ENCODE measurements at places on chromosomes 6 and 20.

- DNase-seq, result no peak
Observed at GRCh38 chr6:134235937-134236751, 81.8 kb downstream of the SGK1 start.

DNA sequence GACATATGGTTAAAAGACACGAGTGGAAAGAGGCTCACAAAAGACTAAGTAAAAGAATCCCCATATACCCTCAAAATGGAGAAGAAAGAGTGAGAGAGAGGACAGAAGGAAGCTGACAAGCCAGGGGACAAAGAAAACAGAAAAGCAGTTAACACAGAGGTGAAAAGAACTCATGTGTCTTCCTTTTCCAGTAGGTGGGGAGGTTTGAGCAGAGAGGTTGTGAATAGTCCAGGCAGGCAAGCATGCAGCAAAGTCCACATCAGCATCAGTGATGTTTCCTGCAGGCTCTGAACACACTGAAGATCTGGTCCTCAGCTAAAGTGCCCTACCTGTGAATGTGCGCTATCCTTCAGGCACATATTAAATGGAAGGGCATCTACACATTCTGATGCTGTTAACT lies 196.5 kb upstream of the IRAK1BP1 start:
- no peak for DNase-seq

DNA sequence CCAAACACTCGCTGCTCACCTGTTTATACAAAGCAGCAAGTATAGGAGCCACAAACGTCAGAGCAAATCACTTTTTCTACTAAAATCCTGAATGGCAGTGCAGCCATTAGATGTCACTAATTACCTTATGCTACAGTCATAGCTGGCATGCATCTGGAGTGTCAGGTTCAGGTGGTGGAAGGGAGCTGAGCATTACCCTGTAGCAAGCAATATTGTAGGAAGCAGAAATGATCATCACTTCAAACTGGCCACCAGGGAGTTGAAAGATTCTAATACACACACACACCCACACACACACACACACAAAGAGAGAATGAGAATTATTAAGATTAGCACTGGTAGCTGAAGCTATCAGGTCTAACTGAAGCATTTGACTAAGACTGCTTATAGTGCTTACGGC lies 75.8 kb downstream of the EFHC1 start:
- DNase-seq, result no peak

GRCh38 chr20:19498756-19499155 lies 259.3 kb upstream of the RIN2 start:
- DNase-seq, result no peak

- DNase-seq, result no peak
Observed at GRCh38 chr20:32685541-32686529, 12.1 kb upstream of the C20orf203 start.

GRCh38 chr6:54014440-54014839 lies 96.8 kb upstream of the MLIP start:
- no peak for DNase-seq

DNA sequence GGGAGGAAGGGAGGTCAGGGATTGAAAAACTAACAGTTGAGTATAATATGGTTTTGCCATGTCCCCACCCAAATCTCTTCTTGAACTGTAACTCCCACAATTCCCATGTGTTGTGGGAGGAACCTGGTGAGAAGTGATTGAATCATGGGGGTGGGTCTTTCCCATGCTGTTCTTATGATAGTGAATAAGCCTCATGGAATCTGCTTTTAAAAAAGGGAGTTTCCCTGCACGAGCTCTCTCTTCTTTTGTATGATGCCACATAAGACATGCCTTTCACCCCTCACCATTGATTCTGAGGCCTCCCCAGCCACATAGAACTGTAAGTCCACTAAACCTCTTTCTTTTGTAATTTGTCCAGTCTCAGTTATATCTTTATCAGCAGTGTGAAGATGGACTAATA lies 833.4 kb upstream of the MAP3K7 start:
- DNase-seq, result no peak

DNA sequence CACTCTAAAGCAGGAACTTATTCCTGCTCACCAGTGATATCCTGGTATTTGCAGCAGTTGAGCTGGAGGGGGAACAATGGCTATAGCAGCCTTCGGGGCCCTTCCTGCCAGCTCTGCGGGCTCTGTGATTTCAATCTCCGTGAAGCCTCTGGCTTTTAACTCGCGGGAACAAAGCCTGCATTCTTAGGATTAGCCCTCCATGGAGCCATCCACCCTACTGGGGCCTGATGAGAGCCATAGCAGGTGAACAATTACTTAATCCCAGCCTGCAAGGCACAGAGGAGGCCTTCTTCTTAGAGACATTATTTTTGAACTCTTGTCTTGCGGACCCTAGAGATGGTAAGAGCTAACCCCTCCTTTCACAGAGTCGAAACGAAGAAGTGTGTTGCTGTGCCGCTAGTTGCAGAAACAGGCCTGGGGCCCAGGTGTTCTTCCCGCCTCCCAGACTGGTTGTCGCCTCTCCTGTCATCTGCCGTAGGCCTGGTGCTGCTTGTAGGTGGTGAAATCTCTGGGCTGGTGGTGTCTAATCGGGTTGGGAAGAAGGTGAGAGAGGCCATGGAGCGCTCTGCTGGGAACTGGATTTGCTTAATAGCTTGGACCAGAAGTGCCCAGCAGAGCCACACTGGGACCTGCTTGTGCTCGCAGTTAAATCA lies 9.7 kb downstream of the GHRH start:
- DNase-seq, result no peak

GRCh38 chr20:33896509-33896908 lies 85.4 kb downstream of the CHMP4B start:
- no peak for DNase-seq

All from stimulated activated CD8-positive, alpha-beta memory T cell treated with anti-CD3 and anti-CD28 coated beads, Interleukin-4, amount 100 ng/mL, for 1 hour (primary cell).